ENCODE measurements at places on chromosomes 16 and 17.
A peak's percentile ranks its signal among the peaks of the same experiment; 100 is the strongest.

DNA sequence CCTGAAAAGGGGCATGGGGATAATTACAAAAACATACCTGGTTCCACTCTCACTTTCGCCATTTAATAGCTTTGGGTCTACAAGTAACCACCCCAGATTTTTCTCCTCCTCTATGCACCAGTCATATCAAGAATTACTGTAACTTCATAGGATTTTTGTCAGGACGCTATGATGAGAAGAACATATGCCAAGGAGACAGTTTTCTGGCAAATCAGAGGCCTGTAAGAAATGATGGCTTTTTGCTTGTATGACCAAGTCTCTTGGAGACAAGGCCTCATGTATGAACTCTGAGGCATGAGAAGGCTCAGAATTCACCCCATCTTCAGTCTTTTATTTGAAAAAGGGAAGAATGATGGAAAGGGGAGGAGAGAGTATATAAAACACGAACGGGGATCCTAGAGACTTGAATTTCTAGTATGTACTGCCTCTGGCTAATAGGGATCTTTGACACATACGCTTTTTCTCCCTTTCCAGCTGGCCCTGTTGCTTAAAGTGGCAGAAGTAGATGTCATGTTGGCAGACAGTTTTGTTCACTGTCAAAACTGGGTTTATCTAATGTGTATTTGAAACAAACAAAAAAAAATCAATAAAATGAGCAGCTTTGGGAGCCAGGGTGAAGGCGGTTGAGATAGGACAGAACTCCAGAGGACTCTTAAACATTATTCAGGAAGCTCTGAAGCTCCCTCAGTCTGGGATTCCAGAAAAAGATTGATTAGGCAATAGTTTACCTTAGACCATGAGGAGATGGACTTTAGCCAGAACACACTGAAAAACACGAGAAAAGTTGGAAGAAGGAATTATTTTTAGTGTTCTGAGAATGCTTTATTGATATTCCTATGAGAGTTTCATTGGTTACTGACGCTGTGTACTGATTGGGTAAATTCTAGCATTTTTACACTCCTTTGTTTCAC, 656.6 kb downstream of the WWOX start:
- no peak for DNase-seq

GRCh38 chr16:85879549-85879948, 19.4 kb upstream of the IRF8 start:
- DNase-seq, result no peak

GRCh38 chr16:1926271-1926670, 8.1 kb upstream of the HS3ST6 start:
- no peak for DNase-seq

DNA sequence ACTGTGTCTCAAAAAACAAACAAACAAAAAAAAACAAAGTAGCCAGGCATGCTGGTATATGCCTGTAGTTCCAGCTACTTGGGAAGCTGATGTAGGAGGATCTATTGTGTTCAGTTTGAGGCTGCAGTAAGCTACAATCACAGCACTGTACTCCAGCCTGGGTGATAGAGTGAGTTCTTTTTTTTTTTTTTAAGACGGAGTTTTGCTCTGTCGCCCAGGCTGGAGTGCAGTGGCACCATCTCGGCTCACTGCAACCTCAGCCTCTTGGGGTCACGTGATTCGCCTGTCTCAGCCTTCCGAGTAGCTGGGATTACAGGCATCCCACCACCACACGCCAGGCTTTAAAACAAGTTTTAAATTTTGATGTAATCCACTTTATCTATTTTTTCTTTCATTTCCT, 80.2 kb upstream of the STAC2 start:
- peak; percentile 6 for DNase-seq

GRCh38 chr17:10735821-10736220, 6.0 kb upstream of the TMEM220 start:
- DNase-seq, result no peak

- no peak for DNase-seq
These were observed 2.8 kb upstream of the NAGPA start for GRCh38 chr16:5036228-5037156.

- no peak for DNase-seq
These were observed 4.5 kb upstream of the MMP28 start for GRCh38 chr17:35799942-35800341.

DNA sequence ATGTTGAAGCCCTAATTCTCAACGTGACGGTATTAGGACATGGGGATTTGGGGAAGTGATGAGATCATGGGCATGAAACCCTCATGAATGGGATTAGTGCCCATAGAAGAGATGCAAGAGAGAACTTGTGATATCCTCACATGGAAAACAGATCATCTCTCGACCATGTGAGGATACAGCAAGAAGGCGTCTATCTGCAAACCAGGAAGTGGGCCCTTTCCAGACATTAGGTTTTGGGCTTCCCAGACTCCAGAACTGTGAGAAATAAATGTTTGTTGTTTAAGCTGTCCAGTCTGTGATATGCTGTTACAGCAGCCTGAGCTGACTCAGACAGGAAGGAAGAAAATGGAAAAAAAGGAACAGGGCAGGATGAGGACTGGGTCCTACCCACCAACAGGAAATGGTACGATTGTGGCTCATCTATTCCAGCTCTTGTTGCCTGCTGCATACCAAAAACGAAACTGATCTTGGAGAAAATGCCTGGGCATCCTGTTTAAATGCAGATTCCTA, 21.9 kb upstream of the SSTR2 start:
- no peak for DNase-seq

DNA sequence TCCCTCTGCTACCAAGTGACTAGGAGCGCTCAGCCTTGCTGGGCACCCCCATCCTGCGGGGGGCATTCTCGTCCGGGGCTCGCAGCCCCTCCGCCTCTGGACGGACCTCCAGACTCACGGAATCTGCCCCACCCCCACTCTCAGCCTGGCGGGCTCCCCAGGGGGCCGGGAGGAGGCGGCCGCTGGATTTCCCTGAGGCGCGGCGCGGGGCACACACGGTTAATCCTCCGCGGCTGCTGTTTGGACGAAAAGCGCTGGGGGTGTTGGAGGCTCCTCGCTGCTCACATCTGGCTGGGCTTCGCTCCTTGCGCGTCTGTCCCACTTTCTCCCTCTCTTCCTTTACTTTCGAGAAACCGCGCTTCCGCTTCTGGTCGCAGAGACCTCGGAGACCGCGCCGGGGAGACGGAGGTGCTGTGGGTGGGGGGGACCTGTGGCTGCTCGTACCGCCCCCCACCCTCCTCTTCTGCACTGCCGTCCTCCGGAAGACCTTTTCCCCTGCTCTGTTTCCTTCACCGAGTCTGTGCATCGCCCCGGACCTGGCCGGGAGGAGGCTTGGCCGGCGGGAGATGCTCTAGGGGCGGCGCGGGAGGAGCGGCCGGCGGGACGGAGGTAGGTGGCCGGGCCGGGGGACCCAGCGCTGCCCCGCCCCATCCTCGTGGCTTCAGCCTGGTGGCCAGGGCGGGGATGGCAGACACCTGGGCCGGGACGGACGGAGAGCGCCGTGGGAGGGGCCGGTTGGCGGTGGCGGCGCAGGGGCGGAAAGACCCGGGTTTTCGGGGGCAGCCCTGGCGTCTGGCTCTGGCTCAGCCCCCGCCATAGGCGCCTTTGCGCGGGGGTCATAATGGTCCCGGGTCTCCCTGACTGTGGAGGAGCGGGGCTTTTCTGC, at the start of gene C1QTNF1:
Gene C1QTNF1 (plus strand): TSS at position 284 of the 886 bp plus-strand sequence. CDS start 19,800 bp downstream, outside the sequence.
- DNase-seq, result no peak

DNA sequence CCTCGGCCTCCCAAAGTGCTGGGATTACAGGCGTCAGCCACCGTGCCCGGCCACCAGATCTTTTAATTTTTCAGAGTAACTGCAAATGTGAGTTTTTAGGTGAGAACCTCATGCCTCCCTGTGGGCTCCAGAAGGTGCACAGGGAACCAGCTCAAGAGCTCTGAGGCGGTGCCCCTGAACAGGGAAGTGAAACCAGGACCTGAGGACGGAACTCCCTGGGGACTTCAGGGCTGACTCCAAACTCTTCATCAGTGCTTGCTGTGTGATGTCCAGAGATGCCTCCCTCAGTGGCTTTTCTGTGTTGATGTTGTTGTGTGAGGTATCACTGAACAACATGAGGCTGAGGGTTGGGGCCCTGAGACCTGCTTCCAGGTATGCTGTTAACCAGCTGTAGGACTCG, 23.8 kb downstream of the SLC12A3 start:
- peak; percentile 69 for DNase-seq

DNA sequence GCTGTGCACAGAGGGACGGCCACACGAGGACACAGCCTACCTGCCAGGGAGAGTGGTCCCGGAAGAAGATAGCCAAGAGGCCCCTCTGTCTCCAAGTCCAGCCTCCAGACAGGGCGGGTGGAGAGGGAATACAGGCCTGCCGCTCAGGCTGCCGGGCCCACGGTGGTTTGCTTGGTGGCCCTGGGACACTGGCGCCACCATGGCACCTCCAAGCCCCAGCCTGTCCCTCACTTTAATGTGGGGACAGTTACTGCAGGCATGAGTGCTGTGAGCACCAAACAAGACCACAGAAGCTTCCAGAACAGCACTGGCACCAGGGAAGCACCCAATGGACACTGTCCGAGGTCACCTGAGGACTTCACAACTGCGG, 22.0 kb upstream of the CHMP6 start:
- peak; percentile 10 for DNase-seq

DNA sequence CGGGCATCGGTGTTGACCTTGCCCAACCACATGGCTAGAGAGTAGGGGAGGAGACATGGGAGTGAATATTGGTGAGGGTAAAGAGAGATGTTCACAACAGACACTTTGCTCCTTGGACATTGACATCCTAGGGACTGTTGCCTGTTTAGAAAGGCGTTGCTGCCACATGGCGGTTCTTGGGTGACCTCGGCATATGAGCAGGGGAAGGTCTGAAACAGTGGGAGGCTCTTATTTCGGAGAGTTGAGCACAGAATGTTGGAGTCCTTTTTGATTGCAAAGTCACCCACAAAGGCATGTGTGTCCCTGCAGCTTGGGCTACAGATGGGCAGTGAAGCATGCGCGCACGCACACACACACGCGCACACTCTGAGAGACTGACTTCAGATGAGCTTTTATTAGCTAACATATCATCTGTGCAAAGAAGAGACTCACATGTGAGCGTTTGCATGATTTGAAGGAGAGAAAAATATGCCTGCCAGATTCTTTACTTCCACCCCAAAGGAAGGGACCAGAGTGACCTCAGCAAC, 104.4 kb downstream of the SHISA9 start:
- DNase-seq, result no peak

GRCh38 chr17:8277317-8277716, 11.2 kb upstream of the RANGRF start:
- DNase-seq, result no peak

DNA sequence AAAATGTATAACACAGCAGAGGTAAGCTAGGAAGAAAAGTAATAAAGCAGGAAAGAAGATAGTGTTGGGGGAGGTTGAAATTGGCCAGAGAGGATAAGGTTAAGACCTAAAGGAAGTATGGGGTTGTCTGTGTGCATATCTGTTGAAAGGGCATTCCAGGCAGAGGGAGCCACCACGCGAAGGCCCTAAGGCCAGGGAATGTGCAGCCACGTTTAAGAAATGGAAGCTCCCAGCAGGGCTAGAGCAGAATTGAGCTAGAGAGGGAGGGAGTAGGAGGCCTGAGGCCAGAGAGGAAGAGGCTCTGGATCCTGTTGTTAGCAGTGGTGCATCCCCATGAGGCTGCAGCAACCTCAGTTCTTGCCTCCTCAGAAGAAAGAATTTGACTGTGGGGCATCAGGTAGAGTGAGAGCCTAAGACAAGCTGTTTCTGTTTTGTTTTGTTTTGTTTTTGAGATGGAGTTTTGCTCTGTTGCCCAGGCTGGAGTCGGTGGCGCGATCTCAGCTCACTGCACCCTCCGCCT, 59.0 kb upstream of the CACNG5 start:
- no peak for DNase-seq

GRCh38 chr16:77925531-77925930, 96.8 kb upstream of the CLEC3A start:
- no peak for DNase-seq

DNA sequence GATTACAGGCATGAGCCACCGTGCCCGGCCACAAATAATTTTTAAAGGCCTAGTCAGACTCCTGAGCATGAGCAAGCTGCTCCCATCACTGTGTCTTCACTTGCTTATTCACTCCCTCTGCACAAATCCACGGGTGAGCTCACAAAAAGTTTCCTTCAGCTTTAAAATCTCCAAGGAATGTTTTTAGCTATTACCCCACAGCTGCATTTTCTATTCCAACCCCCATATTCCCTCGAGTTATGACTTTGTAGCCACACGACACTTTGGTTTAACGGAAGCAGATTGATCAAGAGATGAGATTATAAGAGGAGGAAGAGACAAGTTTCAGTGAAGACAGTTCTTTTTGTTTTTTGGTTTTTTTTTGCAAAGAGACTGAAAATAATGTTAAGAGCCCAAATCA, 49.1 kb upstream of the SLC25A19 start:
- no peak for DNase-seq

DNA sequence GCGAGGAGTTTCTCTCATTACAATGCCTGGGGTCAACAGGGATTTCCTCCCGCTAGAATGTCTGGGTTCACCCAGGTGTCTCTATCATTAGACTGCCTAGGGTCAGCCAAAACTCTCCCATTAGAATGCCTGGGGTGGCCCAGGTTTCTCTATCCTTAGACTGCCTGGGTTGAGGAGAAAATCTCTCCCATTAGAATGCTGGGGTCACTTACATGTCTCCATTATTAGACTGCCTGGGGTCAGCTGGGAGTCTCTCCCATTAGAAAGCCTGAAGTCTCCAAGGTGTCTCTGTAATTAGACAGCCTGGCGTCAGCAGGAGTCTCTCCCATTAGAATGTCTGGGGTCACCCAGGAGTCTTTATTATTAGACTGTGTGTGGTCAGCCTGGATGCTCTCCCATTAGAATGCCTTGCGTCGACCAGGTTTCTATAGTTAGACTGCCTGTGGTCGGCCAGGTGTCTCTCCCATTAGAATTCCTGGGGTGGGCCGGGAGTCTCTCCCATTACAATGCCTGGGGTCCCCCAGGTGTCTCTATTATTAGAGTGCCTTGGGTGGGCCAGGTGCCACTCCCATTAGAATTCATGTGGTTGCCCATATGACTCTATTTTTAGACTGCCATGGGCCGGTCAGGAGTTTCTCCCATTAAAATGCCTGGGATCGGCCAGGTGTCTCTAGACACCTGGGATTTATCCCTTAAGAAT, 2272.1 kb downstream of the TP53TG3F start:
- no peak for DNase-seq

DNA sequence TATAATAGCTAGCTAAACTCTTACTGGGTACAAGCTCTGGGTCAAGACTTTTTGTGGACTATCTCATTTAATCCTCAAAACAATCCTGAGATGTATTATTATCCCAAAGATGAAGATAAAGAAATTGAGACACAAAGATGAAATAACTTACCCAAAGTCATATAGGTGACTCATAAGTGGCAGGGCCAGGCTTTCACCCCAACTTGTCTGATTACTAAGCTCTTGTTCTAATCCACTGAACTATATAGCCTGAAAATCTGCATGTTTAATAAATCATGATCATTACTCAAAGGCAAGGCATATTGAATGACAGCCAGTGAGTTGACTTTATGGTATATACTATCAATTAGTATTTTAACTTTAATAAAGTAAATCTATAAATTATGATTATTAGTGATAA, 77.4 kb downstream of the SKAP1 start:
- no peak for DNase-seq
